SW 1271 (cell line): ENCODE measurements at places on chromosomes 2 and 18.

DNA sequence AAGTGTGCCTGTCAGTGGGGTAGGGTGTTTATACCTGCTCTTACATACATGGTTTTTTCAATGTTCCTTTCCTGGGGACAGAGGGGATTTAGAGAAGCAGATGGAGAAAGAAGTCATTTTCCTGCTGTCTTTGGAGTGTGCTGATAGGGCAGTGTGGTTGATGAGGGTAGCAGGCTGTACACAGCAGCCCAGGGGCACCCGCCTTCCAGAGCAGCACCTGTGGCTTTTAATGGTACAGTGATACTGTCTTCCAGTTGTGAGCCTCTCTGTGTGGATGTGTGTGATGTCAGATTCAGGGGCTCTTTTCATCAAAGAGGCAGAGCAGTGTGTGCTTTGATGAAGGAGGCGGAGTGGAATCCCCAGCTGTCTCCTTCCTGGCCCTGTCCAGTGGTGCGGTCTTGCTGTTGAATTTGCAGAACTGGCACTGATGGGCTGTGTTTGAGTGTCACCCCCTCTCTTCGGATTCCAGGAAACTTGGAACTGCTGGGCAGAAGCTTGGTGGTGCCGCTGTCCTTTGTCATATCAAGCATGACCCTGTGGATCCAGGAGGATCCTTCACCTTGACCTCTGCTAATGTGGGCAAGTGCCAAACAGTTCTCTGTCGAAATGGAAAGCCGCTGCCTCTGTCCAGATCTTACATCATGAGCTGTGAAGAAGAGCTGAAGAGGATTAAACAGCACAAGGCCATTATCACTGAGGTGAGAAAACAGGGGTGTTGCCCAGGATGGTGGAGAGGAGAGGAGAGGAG, 259.8 kb downstream of the PHLPP1 start:
- DNase-seq = no peak

DNA sequence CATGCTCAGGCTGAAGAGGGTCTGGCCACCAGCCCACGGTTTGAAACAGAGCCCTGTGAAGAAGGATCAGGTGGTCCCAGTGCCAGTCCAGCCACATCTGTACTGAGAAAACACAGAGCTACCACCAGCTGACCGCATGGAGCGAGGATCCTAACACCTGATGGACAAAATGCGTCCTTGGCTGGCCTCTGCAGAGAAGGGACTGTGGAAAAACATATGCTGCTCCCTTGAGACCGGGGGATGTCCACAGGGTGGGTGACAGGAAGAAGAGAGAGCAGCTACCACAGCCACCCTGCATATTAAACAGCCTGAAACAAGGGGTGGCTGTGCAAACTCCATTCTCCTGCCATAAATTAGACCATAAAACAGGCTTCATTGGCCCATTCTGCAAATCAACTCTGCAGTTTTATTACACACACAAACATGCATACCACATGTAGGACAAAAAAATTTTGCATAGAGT, 137.2 kb downstream of the BCL2 start:
- DNase-seq = no peak

GRCh38 chr2:238456970-238457926, 30.5 kb downstream of the ASB1 start:
- no peak for DNase-seq

- DNase-seq = no peak
Measured at GRCh38 chr2:100238471-100238870, 83.8 kb downstream of the LONRF2 start.

- DNase-seq = no peak
Measured at GRCh38 chr2:121086450-121086849, 198.6 kb downstream of the TFCP2L1 start.

DNA sequence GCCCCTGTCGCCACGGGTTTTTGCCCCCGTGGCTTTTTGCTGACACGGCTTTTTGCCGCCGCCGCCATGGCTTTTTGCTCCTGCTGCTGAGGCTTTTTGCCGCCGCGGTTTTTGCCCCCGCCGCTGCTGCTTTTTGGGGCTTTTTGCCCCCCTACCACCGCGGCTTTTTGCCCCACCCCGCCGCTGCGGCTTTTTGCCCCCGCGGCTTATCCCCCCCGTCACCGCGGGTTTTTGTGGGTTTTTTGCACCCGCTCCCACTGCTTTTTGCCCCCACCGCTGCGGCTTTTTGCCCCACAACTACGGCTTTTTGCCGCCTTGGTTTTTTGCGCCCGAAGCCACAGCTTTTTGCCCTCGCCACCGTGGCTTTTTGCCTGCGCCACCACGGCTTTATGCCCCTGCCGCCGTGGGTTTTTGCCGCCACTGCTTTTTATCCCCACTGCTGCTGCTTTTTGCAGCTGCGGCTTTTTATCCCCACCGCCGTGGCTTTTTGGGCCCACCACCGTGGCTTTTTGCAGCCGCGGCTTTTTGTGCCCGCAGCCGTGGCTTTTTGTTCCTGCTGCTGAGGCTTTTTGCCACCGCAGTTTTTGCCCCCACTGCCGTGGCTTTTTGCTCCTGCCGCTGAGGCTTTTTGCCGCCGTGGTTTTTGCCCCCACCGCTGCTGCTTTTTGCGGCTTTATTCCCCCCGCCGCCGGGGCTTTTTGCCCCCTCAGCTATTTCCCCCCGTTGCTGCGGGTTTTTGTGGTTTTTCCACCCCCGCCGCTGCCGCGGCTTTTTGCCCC, 2798.0 kb upstream of the TEKT4 start:
- no peak for DNase-seq

GRCh38 chr2:120919771-120920453, 184.2 kb downstream of the GLI2 start:
- no peak for DNase-seq

DNA sequence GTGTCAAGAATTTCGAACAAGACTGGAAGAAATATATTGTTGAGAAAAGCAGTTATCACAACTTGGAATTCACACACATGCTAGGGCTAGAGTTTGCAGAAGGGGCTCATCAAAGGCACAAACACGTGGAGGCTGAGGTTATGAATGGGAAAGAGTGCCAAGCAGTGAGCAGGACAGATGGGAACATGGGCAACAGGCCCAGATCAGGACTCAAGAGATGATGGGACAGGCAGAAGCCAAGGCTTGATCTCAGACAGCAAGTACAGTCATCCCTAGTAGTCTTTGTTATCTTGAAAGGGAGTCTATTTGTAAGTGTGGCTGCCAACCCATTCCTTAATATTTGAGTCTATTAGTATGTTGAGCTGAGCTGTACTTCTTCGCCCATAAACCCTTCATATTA, 22.2 kb upstream of the EPC2 start:
- no peak for DNase-seq

DNA sequence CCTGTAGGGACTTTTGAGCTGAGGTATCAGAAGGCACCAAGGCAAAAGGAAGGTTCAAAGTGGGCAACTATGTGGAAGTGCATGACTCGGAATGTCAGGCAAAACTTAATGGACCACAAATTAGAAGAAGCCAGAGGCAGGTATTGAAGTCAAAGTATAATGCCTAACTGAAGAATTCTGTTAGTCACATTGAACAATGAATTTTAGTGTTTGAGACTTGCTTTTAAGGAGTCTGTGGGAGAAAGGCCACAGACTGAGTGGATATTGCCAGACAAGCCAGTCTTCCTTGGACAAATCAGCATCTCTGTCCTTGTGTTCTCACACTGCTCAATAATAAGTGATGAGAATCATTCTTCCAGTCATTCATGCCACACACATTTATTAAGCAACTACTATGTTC, 498.9 kb downstream of the STK39 start:
- DNase-seq = no peak

GRCh38 chr18:45549290-45549689, 66.0 kb upstream of the SLC14A2 start:
- DNase-seq = no peak

- DNase-seq = no peak
Measured at GRCh38 chr2:165113414-165113813, 90.4 kb downstream of the SCN3A start.
